ENCODE measurements at places on chromosomes 6 and 20.

DNA sequence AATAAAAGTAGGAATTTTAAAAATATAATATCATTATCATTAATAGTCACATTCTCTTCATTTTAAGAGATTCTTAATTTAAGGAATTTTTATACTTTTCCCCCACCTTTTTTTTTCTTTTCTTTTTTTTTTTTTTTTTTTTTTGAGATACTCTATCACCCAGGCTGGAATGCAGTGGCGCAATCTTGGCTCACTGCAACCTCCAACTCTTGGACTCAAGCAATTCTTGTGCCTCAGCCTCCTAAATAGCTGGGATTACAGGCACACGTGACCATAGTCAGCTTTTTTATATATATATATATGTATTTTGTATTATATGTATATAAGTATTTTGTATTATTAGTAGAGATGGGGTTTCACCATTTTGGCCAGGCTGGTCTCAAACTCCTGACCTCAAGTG, 457.7 kb downstream of the CDKAL1 start:
- no peak for DNase-seq

DNA sequence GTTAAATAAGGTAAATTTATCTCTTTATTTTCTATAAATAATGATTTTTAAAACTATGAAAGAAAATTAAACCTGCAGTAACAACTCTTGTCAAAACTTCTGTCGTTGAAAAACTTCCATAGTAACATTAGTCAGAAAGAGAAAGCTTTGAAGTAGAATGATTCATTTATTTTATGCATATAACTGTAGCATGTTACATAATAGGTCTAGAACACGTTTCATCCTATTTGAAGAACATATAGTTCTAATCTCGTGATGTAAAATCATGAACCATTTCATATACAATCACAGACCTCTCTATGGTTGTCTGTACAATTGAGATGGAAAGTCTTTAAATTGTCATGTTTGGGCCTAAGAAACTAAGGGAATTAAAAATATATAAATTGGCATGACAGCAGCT, 61.3 kb upstream of the MYLIP start:
- no peak for DNase-seq

DNA sequence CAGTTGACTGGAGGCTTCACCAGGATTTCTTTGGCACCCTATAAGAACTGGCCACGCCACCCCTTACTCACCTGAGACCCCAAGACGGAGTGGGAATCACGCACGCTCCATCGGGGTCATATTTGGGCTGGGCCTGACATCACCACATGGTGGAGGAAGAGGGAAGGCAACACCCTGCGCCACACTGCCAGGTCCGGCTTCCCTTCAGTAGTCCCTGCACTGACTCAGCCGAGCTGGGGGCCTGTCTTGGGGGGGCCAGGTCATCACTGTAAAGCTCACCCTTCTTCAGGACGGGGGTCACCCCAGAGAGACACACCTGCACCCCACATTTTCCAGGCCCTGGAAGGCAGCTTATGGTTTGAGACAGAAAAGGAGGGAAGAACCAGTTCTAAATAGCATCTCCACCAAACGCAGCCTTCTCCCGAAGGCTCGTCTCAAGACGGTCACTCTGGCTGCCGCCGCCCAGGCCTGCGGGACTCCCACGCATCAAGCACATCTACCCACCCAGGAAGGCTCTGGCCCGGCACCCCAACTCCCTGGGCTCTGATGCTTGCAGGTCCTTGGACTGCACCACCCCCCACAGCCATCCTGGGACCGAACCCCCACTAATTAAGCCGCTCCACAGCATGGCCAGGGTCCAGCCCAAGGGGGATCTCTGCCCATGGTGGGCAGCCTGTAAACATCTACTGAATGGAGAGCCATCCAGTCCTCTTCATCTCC, 51.8 kb downstream of the GINS1 start:
- no peak for DNase-seq

DNA sequence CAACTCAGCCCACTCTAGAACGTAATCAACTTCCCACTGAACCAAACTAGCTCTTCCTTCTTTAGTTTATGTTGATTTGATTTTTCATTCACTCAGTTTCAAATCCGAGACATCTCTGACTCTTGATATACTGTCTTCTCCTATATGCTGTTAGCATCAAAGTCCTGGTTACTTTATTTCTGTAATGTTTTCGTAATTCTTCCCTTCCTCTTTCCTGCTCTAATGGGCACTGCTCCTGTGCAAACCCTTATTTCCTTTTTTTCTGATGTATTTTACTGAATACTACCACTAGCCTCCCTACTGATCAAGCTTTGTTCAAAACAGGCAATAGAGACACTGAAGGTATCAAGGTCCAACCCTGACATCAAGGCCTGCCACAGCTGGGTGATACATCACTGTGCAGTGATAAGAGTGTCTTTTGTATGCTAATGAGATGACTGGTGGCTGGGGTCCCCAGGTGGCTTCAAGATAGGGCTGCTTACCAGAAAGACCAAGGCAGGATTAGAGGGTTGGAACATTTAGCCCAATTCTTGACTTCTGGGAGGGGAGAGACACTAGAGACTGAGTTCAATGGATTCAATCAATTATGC, 95.2 kb downstream of the KIF13A start:
- DNase-seq: no peak

DNA sequence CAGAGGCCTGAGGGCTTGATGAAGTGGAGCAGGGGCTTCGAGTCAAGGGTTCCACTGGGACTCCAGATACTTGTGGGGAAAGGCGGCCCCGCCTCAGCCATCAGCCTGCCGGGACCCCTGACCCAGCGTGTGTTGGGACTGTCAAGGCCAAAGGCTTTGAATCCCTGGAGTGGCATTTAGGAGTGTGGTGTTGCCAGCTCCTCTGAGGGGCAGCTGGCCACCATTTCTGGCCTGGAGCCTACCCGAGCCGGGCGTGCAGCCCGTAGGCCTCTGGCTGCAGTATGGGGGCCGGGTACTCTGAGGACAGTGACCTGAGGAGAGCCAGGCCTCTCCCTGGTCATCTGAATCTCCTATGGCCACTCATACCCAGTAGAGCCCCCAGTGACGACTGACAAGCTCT, 40.0 kb downstream of the RRBP1 start:
- no peak for DNase-seq

- DNase-seq: peak; percentile 47
Measured at GRCh38 chr20:5168651-5169396, 42.0 kb downstream of the CDS2 start.

GRCh38 chr20:51462566-51463276, 79.8 kb downstream of the NFATC2 start:
- peak; percentile 49 for DNase-seq

DNA sequence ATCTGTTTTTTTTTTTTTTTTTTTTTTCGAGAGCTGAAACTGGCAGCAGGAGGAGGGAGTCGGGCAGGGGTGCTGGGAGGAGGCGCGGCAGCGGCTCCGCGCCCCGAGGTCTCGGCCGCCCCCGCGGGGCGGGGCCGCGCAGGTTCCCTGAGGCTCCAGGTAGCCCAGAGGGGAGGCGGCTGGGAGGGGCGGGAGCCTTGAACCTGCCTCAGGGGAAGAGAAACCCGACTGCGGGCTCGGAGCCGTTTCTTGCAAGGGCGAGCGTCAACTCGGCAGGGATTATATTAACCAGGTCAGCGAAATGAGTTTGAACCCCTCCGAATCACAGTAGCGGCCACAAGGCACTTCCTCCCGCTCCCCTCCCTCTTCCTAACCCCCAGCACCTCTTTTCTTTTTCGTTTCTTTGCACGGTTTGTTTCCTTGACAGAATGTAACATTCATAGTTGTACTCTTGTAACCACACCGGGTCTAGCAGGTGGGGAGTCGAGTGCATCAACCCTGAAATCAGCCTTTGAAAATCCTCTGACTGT, 2.0 kb downstream of the MYB start:
- DNase-seq: no peak

Data from fibroblast of skin of back (primary cell).